NCI-H510A (cell line): ENCODE measurements at places on chromosomes 1 and 21.
A peak's percentile ranks its signal among the peaks of the same experiment; 100 is the strongest.

GRCh38 chr1:170407138-170407537 is 124.8 kb upstream of the GORAB start:
- no peak for DNase-seq

- DNase-seq = no peak
Observed at GRCh38 chr1:51840743-51841461, 37.6 kb downstream of the NRDC start.

GRCh38 chr1:240820816-240821215 is 208.9 kb upstream of the GREM2 start:
- no peak for DNase-seq

GRCh38 chr1:204651843-204652421 is 33.6 kb downstream of the LRRN2 start:
- peak; percentile 70 for DNase-seq

DNA sequence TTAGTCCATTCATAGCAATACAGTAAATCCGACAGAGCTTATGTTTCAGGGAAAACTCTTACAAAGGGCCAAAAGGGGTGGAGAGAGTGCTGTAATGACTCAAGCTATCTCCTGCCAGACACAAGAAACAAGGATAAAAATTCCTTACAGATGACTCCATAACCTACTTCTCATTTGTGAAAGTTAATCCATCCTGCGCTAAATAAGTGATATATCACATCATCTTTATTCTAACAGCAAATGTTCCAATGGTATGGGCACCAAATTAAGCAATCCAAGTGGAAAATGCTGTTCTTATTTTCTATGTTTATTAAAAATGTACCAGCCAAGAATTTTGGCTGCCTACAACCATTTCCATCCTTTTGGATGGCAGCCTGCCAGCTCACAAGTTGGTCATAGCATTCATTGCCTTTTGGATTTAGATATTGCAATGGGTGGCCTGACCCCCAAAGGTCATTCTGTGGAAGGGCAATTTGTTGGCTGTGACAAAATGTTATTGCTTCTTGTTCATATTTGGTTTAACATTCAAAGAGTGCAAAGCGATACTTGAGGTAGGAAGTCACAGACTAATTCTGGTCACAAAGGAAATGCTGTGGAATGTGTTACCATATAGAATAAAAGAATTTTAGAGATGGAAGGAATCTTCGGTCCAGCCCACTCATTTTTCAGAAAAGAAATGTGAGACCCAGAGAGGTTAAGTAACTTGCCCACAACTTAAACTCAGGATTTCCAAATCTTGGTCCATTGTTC is 2.8 kb upstream of the ENAH start:
- no peak for DNase-seq

DNA sequence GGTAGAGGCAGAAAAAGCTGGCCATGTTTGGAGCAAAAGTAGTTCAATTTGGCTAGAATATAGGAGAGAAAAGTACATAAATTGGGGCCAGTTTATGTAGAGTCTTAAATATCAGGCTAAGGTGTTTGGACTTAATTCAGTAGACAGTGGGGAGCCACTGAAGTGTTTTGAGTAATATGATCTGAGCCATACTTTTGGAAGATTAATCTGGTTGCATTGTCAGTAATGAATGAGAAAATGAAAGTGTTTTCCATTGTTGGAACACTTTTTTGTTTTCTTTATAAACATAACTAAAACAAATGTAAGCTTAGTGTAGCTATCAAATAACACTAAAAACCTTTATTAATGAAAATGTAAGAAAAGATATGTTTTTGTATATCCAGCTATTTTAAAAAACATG is 42.1 kb downstream of the POU2F1 start:
- DNase-seq = no peak

GRCh38 chr21:46185716-46186115 is 1.5 kb upstream of the SPATC1L start:
- no peak for DNase-seq

DNA sequence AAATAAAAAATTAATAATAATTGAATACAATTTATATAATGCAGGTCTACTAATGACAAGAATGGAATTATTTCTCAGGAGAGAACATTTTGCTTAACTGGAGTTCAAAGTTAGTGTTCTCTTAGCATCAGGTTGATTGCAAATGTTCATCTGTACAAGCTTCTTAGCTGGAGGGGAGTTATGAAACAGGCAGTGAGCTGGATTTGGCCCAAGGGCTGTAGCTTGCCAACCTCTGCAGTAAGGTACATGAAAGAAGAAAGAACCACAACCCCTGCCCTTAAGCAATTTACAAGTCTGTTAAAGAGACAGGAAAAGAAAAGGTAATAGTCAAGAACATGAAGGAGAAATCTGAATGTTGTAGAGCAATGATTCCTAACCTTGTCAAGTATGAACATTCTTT is 17.0 kb downstream of the LPGAT1 start:
- DNase-seq = no peak

- DNase-seq = peak; percentile 6
Observed at GRCh38 chr1:88890791-88891317, 513 bp downstream of the GTF2B start.

GRCh38 chr1:180251526-180252305 is 21.7 kb downstream of the LHX4 start:
- DNase-seq = no peak

GRCh38 chr1:205088341-205088740 is 4.1 kb upstream of the TMEM81 start:
- DNase-seq = no peak

DNA sequence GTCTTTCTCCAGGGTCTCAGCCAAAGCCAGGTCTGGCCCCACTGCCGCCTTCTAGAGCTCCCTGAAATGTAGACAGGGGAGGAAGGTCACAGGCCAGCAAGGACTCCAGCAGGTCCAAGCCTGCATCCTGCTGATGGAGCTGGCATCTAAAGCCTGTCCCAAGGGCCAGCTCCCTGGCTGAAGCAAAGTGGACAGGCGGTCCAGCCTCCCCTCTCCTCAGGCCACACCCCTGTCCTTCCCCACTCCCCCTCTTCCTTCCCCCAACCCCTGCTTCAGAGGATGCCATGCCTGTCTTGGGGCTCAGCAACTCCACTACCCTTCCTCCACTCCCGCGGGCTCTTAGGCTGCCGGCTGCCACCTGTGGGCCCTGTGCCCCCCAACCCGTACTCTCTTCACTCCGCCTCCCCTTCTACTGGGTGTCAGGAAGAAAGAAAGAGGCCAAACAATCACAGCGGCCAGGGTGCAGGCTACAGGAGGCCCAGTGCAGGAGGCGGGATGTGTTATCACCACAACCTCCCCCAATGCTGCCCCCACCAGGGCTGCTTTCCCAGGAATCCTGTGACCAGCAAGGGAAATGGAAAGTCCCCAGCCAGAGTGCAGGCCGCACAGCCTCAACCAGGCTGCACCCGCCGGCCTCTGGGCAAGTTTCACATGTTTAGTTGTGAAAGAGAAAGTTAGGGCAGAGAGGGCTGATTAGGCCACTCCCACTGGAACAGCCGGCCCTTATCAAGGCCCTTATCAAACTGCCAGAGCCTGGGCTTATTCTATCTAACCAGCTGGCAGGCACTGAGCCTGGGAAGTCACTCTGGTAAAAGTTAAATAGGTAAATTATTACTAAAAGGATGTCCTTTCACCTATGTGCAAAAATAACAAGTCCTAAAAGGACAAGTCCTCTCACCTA is 34.1 kb downstream of the ACOT7 start:
- DNase-seq = peak; percentile 74

- no peak for DNase-seq
Observed at GRCh38 chr1:219124163-219124562, 49.5 kb upstream of the LYPLAL1 start.

DNA sequence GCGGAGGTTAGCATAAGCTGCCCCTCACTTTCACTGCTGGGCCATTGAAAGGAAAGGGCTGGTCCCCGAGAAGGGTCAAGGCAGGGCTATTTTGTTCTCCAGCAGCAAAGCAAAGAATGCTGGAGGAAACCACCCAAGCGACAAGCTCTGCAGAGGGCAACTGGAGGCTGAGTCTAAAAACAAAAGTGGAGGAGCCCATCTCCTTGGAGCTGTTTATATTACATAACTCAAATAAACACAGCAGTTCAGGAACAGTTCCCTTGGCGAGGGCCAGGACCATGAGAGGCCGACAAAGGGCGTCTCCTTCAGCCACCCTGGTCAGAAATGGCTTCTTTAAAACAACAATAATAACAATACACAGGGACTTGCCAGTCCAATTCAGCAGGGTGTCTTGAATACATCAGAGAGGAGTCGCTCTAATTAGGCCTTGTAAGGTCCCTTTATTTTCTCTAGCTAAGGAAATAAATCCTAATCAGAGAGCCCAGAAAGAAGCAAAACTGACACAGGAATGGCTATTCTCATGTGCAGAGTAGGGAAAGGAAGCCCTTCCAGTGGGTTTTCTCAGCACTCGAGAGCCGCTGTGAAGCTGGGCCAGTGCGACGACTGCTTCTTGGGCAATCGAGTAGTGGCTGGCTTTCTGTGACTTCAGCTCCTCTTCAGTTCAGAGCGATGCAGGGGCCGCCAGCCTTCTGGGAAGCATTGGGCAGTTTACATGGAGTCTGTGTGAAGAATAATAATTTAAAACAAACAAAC is 57.0 kb upstream of the TARBP1 start:
- no peak for DNase-seq

- DNase-seq = no peak
Observed at GRCh38 chr1:226984521-226985238, 44.6 kb downstream of the COQ8A start.

DNA sequence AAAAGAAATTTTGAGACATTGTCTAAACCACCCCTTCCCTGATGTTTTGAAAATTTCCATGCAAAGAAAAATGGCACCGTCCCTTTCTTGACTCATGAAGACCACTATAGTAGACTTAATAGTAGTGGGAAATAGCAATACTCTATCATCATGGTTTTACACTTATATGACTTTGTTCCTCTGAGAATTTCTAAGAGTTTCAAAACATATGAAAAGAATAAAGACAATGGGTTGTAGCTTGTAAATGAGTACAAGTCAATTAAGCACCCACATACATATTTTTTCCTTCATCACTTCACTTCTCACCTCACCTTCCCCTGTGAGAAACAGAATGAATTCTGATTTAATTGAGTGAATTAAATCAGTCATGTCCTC is 151.7 kb downstream of the LYPLAL1 start:
- DNase-seq = no peak

DNA sequence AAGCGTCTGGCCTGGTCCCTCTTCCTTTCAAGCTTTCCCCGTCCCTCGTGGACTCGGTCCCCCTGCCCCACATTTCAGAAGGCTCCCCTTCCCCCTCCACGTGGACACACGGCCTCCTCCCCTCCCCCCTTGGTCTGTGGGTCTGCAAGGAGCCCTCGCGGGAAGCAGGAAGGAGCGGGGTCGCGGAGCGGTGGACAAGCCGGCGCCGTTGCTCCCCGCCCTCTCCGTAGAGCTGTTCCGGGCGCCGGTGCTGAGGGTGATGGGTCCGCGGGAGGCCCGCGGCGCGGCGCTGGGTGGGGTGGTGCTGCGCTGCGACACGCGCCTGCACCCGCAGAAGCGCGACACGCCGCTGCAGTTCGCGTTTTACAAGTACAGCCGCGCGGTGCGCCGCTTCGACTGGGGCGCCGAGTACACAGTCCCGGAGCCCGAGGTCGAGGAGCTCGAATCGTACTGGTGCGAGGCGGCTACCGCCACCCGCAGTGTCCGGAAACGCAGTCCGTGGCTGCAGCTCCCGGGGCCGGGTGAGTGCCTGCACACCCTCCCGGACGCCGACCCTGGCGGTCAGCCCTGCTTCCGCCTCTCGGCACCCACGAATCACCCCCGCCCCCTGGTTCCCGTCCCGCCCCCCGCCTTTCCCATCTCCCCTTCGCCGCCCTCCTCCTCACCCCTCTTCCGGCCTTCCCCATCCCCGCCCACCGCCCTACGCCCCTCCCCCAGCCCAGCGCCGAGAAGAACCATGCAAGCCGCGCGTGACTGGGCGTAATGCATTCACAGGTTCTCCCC is 5.3 kb downstream of the FCRLB start:
- peak; percentile 51 for DNase-seq

- DNase-seq = no peak
Observed at GRCh38 chr1:16402742-16403141, 34.5 kb downstream of the SPATA21 start.

DNA sequence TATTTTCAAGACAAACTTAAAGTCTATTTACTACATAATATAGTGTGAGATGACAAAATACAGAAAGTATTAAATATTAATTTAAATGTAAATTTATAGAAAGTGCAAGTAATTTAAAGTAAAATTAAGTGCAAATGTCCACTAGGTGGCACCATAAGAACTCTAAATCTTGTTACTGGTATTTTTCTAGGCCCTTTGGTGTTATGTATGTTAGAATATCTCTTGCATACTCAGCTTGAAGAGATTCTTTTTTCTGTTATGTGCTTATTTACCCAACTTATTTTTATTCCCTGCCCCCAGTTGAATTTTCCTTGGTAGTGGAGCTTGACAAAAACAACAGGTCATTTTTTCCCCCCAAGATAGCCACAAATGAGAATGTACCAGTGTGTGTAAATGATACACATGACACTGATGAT is 71.5 kb downstream of the RPS6KC1 start:
- DNase-seq = peak; percentile 3

DNA sequence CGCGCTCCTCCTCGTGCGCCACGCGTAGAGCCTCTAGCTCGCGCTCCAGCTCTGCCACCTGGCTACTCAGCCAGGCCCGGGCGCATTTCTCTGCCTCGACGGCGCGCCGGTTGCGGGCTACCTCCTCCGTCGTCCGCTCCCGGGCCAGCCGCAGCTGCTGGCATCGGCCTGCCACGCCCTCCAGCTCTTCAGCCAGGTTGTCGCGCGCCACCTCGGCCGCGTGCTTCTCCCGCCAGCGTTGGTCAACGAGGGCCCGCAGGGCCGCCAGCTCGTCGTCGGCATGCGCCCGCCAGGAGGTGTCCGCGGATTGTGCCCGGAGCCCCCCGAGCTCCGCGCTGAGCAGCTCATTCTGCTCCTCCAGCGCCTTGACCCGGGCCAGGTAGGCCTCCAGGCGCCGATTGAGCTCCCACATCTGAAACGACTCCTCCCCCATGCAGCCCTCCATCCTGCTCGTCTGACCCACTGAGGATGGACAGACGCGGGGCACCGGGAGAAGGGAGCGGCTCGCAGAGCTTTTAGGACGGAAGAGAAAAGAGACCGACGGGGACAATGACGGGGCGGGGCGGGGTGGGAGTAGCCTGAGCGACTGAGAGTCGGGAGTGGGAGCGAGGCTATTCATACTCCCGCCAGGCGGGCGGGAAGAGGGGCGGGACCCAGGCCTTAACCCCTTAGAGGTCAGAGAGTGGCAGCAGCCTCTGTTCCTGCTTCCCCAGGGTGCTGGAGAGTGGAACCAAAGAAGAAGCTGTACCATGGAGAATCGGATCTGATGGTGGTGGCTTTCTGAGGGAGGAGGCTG is at the start of gene NES:
TSS of gene NES (minus strand) at position 588 of the 796 bp plus-strand sequence. CDS start at position 445, 143 bp downstream.
- DNase-seq = no peak

DNA sequence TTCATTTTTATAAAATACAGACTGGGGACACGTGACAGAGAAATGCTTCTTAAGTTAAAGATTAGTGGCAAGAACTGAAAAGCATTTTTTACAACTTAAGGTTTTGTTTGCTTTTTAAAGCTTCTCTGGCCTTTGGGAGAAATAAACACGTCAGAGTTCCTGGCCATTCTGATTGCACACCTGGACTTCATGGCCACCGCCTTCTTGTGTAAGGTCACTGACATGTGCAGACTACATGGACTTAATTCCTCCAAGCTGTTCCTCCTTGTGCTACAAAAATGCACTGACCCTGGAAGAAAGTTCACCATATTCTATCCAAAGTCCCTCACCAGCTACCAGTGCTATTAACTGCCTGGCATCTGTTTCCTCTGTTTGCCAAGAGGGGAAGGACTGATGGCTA is 56.1 kb downstream of the GADD45A start:
- no peak for DNase-seq

GRCh38 chr1:1778663-1779319 is 521 bp upstream of the NADK start:
- DNase-seq = peak; percentile 94
